ENCODE measurements at places on chromosomes 12 and 14.

- DNase-seq = no peak
Observed at GRCh38 chr12:62484233-62484632, 17.6 kb downstream of the MON2 start.

DNA sequence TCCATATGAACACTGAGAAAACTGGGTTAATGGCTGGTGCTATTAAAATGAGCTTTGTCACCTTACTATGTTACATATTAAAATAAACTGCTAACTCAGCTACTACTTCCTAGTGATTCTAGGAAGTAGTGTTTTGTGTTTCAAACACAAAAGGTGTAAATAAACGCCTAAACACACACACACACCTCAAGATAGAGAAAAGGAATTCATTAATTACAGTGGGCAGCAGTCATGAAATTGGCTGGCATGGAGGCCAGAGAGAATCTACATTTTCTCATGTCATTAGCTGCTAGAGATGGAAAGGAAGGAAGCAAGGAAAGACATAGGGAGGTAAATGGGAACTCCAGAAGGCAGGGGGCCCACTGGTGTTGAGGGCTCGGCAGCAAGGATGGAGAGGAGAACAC, 787 bp upstream of the PRMT5 start:
- no peak for DNase-seq

- DNase-seq = no peak
Observed at GRCh38 chr12:124754491-124754890, 109.2 kb downstream of the SCARB1 start.

DNA sequence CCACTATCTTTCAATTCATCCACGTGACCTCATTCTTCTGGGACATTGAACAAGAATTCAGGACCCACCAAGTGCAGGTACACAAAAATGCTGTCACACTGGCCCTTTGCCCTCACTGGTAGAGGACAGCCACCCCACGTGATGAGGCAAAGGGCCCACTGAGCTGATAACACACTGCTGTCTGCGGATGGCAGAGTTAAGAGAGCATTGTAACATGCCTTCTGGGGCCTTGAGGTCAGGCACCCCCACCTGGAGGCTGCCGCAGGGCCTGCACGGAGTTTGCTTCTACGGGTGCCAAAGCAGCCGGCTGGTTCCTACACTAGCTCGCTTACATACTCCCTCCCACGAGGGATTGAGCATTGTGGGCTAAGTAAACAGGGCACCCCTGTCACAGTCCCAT, 101.0 kb downstream of the LRIG3 start:
- DNase-seq = no peak

GRCh38 chr14:68606176-68606575, 186.7 kb downstream of the ZFP36L1 start:
- no peak for DNase-seq

- no peak for DNase-seq
Observed at GRCh38 chr12:21509768-21510167, 8.2 kb downstream of the GOLT1B start.

- no peak for DNase-seq
Observed at GRCh38 chr14:101600891-101601605, 39.8 kb downstream of the DIO3 start.

GRCh38 chr12:114241973-114242434, 163.9 kb downstream of the TBX5 start:
- DNase-seq = no peak

GRCh38 chr12:63164911-63165310, 13.9 kb upstream of the AVPR1A start:
- no peak for DNase-seq

DNA sequence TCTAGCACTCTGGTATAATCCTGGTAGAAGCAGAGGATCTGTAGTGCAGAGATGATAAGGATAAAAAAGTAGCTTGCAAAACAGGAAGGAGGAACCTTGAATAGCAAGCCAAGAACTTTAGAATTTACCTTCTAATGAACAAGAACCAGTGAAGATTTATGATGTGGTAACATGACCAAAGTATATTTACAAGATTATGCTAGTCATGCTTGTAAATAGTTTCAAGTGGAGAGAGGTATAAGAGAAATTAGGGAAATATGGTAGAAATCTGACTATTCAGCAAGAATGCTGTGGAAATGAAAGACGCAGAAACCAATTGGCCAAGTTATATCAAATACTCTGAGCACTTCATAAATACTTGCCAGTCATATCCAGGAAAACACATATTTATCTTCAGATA, 47.8 kb downstream of the ERGIC2 start:
- DNase-seq = no peak

DNA sequence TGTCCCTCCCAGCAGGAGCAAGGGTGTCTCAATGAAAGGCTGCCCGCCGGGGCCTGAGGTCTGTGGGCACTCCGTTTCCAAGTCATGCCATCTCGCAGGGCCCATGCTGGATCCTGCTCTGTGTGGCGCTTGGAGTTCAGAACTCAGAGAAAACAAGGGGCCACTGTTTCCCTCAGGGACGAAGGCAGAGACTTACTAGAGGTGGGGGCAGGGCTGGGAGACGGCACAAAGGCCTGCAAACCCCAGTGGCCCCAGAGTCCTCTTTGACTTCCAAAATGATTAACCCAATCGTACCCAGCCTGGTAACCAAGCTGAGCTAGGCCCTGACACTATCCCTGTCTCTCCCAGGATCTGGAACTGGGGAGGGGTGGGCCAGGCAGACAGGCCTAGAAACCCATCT, 95.8 kb downstream of the ITPK1 start:
- no peak for DNase-seq

- no peak for DNase-seq
Observed at GRCh38 chr12:13247596-13247995, 51.1 kb downstream of the EMP1 start.

DNA sequence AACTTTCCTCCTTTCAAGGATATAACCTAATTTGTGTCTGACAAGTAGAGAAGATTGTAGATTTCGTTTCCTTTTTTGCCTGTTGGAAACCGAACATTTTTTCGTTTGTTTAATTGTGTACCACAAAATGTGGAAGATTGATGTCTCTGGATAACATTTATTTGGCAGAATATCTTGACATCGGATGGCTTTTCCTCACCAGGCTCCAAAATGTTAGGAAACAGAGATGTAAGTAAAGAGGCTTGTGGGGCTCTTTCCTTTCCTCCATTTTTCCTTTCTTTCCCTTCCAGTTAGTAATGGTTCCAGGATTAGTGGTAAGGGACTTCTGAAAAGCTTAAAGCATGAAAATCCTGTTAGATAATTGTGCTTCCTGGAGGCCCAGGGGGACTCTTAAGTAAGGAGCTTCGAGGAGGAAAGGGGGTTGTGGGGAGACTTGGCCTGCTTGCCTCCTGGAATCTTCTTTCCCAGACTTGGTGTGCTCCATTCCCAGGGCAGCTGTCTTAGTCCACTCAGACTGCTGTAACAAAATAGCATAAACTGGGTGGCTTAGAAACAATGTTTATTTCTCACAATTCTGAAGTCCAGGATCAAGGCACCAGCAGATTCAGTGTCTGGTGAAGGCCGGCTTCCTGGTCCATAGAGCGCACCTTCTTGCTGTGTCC, 243.1 kb upstream of the PWP1 start:
- no peak for DNase-seq

- no peak for DNase-seq
Observed at GRCh38 chr14:85921241-85921640, 391.3 kb downstream of the FLRT2 start.

- no peak for DNase-seq
Observed at GRCh38 chr12:113392988-113393579, 10.6 kb downstream of the SDS start.

DNA sequence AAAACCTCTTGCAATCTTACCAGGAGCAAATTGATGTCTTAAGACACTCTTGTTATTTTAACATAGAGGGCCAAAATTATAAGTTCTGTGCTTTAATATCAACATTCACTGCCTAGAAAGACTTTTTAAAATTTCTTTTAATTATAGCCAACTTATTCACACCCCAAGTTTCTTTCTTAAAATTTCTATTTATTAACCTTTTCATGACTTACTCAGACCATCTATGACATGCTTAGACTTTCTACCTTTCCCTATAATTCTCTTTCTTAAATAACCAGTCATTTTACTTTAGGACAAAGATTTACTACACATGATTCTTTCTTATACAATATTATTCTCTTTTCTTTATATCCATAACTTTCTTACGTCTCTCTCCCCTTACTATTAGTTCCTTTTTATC, 220.4 kb downstream of the NUBPL start:
- no peak for DNase-seq

GRCh38 chr12:65923228-65923627, 98.9 kb downstream of the HMGA2 start:
- DNase-seq = no peak

GRCh38 chr12:25764409-25764808, 194.1 kb upstream of the RASSF8 start:
- DNase-seq = no peak

DNA sequence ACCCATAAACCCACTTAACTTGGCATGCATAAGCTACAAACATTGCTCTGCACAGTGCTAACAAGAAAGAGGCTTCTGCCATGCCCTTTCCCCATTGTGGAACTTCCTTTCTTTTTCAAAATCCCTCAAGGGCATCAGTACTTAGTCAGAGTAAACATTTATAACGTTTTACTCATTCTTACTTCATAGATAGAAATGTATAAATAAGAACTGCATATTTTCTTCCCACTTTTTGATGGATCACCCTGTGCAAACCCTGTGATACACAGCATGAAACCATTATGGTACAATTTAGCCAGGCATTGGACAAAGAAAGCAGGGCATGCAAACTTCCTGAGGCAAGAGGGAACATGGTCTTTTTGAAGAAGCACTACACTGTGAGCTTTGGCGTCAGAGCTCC, 113.8 kb upstream of the FOXG1 start:
- DNase-seq = no peak

- no peak for DNase-seq
Observed at GRCh38 chr14:98900798-98901197, 371.2 kb downstream of the BCL11B start.

GRCh38 chr12:18436170-18436569, 174.9 kb downstream of the PIK3C2G start:
- no peak for DNase-seq

- DNase-seq = no peak
Observed at GRCh38 chr12:69642531-69642930, 31.8 kb upstream of the LRRC10 start.

DNA sequence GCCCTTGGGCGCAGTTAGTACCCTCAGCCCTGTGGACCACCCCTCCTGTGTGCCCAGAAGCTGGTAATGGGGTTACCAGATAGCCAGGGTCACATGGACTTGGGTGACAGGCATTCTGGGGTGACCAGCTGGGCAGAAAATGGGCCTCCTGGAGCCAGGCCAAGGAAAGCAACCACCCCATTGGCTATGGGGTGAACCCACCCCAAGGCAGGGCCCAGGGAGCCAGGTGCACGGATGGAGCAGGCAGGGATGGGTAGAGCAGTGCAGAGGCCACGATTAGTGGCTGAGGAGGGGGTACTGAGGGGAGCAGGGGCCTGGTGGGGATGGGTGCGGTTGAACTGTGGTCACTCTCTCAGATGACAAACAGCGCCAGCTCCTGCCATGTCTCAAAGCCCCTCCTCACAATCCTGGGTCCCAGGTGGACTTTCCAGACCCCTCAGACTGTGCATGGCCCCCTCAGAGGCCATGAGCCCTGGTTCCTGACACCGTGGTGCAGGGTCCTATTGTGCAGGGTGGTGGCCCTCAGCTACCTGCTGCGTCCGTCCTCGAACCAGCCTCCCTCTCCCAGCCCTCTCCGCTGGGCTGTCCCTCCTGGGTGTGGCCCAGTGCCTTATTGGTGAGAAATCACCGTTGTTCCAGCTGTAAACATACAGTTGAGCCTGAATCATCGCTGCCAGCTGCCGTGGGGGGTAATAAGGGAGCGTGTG, 23.4 kb upstream of the BEGAIN start:
- DNase-seq = no peak

DNA sequence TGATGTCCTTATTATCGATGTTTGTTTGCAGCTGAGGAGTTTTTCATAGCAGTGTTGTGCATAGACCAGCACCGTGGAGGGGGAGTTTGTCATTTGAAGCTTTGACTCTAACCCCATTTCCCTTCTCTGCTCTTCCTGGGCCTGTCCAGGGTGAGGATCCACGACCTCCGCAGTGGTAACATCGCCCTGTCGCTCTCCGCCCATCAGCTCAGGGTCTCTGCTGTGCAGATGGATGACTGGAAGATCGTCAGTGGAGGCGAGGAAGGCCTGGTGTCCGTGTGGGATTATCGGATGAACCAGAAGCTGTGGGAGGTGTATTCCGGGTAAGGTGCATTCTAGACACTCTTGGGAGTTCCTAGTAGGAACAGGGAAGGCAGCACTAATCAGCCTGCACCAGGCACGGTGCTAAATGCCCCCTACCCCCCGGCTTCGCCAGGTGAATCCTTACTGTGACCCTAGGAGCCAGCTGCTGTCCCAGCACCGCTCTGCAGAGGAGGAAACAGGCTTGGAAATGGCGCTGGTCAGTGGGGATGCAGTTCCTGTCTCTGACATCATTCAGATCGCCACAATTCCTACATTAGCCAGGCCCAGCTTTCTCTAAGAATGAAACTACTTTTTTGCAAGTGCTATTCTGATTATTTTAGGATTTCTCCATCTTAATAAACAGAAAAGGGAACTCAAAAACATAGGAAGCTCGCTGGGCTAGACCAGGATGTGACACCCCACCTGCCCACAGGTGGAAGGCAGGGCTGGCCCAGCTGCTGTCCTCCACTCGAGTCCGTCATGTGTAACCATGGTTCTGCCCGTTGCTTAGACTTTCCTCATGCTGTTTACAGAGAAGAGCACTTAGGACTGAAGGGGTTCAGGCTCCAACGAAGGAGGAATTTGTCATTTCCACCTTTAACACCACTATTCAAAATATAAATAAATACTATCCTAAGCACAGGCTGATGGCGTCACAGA, 74.9 kb downstream of the TESC start:
- no peak for DNase-seq
